ENCODE measurements at places on chromosomes 13 and 19.

GRCh38 chr13:40116008-40116407 is 460.5 kb downstream of the COG6 start:
- no peak for DNase-seq

DNA sequence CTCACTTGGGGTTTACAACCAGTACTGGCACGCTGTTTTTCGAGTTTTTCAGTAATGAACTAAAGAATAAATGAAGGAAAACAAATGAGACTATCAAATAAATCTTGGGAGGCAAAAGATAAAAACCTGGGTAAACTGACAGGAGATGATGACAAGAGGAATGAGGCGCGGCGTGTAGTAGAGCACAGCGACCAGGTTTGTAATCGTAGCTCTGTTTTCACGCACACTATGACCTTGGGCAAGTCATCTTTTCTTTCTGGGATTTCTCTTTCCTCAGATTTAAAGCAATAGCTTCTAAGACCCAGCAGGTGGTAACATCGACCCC is 419 bp downstream of the MRPS31 start:
- DNase-seq, result no peak

DNA sequence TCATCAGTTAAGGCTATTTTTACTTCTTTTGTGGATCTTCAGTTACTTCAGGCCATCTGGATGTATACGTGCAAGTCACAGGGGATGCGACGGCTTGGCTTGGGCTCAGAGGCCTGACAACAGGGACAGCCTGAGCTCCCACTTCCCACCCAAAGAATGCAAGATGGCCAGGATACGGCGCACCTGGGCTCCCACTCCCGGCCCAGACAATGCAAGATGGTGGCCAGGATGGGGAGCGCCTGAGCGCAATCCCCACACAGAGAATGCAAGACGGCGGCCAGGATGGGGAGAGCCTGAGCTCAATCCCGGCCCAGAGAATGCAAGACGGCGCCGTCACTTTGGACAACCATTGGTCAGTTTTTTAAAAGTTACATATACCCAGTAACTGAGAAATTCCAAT is 25.3 kb upstream of the MIER2 start:
- DNase-seq, result no peak

GRCh38 chr13:113143466-113144254 is 14.8 kb upstream of the PROZ start:
- DNase-seq, result no peak

GRCh38 chr13:28531077-28531844 is 36.3 kb upstream of the FLT1 start:
- DNase-seq, result peak; percentile 33

DNA sequence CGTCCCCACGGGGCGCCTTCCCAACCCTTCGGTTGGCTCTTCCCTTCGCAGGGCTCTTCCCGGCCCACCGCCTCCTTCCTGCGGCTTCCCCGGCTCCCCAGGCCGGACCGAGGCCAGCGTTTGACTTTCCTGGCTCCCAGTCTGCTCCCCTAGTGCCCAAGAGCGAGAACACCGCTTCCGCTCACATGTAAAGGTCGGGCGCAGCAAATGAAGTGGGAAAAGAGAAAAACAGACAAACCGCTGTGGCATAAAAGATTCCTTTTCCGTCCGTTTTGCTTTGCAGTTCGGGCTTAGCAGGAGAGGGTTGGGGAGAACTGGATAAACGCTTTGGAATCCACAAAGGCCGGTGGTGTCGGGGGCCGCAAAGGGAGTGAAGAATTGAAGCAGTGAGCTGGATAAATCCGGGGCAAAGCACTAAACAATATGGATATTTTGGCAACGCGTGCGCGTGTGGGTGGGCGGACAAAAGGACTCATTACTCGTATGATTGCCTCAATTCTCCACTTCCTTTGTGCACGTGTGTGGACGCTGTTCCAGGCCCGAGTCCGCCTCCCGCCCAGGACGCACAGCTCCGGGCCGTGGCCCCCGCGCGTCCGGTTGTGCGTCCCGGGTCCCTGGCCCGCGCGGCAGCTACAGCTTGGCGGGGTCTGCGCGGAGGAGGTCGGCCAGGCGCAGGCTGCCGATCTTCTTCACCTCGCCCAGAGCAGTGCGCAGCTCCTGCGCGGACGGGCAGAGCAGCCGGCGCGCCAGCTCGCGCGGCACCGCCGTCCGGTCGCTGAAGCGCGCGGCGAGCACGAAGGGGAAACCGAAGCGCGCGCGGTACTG is 8.6 kb upstream of the CDX2 start:
- no peak for DNase-seq

DNA sequence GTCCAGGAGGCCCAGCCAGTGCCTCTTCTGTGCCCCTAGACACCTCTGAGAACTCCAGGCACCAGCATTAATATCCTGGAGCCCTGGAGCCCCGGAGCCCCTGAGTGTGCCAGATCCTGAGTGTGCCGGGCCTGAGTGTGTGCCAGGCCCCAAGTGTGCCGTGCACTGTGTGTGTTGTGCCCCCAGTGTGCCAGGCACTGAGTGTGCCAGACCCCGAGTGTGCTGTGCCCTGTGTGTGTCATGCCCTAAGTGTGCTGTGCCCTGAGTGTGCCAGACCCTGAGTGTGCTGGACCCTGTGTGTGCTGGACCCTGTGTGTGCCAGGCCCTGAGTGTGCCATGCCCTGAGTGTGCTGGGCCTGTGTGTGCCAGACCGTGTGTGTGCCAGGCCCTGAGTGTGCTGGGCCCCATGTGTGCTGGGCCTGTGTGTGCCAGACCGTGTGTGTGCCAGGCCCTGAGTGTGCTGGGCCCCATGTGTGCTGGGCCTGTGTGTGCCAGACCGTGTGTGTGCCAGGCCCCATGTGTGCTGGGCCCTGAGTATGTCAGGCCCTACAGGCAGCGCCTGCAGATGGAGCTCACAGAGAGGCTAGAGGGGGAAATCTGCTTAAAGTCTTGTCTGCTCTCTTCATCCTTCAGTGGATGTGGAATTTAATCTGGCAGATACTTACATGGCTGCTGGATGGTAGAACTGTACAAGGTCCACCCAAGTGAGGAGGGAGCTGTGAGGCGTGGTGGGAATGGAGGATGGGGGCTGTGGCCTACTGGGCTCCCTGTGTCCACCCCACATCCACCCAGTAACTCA is 53.9 kb downstream of the C13orf46 start:
- no peak for DNase-seq

GRCh38 chr13:97001636-97002035 is 7.4 kb upstream of the OXGR1 start:
- no peak for DNase-seq

- DNase-seq, result no peak
Observed at GRCh38 chr13:24284889-24285565, 24.4 kb upstream of the C1QTNF9 start.

DNA sequence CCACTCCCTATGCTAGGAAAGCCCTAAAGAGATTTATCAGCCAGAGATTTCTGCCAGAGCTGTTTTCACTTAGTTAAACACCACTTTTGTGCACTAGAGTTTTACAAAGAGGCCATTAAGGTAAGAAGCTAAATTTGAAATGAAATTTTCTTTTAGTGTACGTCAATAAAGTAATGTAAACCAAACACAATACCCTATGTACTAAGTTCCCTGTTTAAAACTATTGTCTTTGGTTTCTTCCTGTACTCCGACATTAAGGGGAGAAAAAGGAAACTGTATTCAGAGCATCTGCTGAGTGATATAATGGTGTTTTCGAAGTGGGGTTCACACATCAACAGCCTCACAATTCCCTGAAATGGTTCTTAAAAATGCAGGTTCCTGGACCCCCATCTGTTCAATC is 40.7 kb upstream of the STARD13 start:
- DNase-seq, result no peak

DNA sequence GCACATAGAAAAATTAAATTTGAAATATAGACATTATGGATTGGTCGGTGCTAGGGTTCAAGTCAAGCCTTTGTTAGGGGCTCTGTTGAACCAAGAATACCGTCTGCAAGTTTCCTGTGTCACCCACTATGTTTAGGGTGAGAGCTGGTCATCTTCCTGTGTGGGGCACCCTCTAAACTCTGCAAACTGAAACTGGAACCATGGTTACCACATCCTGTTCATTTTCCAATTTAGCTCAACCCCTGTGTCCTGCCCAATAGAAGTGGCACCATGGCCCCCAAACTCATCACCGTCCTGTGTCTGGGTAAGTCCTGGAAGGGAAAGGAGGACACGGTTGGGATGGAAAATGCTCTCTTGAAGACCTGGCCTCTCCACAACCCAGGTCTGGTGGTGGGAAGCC is 29.9 kb downstream of the LAIR2 start:
- no peak for DNase-seq

DNA sequence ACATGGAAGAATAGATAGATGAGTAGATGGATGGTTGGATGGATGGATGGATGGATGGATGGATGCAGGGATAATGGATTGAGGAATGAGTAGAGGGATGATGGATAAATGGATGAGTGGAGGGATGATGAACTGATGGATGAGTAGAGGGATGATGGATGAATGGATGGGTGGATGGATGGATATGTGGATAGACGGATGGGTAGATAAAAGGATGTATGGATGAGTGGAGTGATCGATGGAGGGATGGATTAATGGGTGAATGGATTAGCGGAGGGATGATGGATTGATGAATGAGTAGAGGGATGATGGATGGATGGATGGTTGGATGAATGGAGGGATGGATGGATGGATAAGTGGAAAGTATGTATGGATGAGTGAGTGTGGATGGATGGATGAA is 533.2 kb downstream of the RFC3 start:
- DNase-seq, result no peak

- DNase-seq, result no peak
Observed at GRCh38 chr13:98853771-98854221, 101.3 kb upstream of the SLC15A1 start.

GRCh38 chr13:50644081-50644871 is 199.2 kb downstream of the DLEU7 start:
- no peak for DNase-seq

DNA sequence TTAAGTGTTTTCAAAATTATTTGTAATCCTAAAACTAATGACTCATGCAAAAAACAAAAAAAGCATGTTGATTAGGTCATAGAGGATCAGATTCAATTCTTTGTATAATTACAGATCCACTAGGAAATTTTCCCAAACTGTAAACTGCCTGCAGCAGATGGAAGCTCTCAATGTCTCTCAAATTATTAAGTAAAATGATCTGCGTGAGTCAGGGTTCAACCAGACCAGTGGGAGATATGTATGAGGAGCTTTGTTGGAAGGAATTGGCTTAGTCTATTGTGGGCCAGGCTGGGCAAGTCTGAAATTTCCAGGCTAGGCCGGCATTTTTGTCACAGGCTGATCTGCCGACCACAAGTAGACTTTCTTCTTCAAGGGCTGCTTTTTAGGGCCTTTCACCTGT is 14.4 kb upstream of the SACS start:
- DNase-seq, result no peak

GRCh38 chr19:45499196-45500180 is 1.2 kb downstream of the PPM1N start:
- DNase-seq, result peak; percentile 23

DNA sequence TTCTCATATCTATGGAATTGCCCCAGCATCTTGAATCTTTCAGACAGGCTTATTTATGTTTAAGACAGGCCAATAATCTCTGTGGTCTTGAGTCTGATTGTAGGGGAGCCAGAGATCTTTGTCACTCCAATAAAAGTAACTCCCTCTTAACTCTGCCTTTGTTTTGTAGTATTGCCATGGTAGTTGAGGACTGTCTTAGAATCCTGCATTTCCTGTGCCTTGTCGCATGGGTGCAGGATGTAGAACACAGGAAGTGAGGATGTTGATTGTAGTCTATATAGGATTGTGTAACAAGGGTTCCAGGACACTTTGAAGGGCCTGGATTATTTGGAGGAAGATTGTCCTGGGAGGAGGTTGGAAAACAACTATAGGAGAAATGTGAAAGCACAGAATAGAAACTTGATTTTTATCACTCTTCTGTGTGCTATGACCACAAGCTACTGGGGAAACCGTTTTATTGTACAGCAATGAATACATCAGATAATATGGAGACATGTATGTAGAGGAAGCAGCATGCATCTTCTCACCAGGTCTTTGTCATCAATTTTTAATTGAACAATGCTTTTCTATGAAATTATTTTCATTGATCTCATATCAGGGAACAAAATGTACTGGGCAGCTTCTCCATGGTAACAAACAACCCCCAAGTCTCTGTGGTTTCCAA is 411.7 kb downstream of the FGF9 start:
- DNase-seq, result no peak

GRCh38 chr13:97248243-97248642 is 26.1 kb downstream of the MBNL2 start:
- no peak for DNase-seq

DNA sequence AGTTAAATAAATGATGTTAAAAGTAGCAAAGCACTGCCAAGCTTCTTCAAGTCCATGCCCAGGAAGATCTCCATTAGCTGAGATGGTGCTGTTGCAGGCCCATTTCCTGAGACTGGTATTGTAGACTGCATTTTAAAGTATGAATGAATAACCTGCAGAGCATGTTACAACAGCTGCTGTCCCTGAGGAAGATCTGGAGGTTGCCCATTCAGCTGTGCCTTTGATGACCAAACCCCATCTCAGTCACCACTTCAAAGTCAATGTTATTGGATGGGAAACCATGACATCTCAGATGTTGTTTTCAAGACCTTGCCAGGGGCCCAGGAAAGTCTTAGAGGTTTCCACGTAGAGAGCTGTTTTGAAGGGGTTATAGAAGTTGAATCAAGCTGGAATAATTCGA is 281.3 kb downstream of the MTUS2 start:
- no peak for DNase-seq

DNA sequence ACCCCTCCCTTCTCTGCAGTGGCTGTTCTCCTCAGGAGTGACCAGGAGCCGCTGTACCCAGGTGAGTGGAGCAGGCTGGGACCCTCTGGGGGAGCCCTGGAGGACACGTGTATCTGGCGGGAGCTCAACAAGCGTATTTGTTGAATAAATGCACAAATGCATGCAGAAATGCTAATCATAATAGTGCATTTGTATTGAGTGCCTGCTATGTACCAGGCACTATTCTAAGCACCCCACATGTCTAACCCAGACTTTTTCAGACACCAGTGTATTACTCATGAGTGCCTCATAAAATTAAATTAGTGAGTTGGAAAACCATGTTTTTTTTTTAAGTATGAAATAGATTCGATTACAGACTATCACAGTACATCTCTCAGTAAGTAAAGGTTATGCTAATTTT is 7.9 kb downstream of the HPN start:
- no peak for DNase-seq

- DNase-seq, result no peak
Observed at GRCh38 chr13:100636004-100636403, 38.6 kb downstream of the TMTC4 start.

DNA sequence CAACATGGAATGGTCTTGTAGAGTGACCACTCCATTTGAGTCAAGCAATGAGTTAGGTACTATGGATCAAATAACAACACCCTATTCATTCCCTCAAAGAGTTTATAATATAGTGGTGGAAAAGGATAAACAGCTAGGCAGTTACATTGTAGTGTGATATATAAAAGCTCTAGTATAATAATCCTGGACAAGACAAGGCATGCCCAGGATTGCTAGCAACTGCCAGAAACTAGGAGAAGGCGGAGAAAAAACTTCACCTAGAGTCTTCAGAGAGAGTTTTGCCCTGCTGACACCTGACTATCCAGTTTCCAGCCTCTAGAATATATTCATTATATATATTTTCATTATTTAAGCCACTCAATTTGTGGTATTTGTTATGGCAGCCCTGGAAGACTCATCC is 530.6 kb downstream of the KLF12 start:
- DNase-seq, result no peak
